Liver (tissue), 10 donors: ENCODE measurements at places on chromosomes 3 and 15.

GRCh38 chr15:98751767-98752166 lies 103.4 kb downstream of the IGF1R start:
- DNase-seq, result no peak

GRCh38 chr3:144433006-144433405 lies 461.4 kb downstream of the DIPK2A start:
- no peak for DNase-seq

GRCh38 chr3:60542995-60543394 lies 708.3 kb downstream of the FHIT start:
- no peak for DNase-seq

DNA sequence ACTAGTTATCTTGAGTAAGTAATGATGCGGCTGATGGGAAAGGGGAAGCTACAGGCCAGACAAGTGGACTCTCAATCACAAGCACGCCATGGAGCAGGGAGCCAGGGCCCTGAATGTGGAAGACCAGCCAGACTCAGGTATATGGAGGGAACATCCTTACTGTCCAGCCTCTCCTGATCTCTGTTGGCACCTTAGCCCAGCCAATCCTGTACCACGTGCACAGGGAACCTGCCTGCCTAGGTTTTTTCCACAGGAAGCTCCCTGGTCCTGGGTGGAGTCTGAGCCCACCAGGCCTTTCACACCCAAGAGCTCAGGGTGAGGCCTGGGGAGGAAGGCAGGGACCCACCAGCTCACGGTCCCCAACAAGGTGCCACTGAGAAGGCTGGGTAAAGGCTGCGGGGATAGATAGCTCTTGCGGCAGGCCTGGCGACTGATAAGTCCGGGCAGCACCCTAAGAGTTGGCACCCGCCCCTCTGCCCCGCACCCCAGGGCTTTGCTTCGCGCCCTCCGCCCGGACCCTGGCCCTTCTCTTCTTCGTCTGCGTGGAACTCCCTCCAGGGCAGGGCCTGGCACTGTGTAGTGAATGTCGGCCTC lies 933 bp upstream of the APEH start:
- DNase-seq, result peak; percentile 83

GRCh38 chr3:48446043-48446424 lies 503 bp upstream of the ATRIP start:
- no peak for DNase-seq

DNA sequence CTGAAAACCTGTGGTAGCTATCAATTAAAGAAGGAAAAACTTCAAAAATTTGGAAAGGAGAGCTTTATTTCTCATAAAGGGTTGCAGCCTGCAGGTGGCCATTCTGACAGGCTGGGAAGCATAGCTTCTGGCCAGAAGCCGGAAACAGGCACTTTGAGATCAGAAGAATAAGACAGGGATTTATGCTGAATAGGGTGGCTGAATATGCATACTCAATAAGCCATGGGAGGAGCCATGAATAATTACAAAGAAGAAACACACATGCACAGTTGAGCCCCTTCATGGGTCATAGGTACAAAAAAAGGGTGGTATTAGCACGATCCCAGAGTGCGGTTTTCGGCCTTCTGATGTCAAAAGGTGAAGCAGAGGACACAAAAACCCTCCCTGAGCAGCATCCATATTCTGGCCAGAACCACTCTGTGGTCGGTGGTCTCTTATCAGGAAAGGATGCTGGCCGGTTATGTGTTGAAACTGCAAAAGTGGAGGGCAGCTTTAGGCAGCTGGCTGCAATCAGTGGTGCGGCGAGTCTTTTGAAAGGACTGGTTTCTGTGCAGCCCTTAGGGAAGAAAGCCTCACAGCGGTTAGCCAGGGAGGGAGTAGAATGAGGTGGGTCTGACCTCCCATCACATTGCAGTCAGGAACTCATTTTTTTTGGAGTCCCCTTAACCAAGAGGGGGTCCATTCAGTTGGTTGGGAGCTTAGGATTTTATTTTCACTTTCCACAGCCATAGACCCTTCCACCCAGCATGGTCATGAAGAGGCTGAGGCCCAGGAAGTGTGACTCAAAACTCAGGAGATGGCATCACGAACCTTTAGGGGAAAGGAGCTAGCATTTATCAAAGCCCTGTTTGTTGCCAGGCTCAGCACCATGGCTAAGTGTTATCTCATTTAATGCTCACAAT lies 34.7 kb upstream of the CCDC174 start:
- DNase-seq, result no peak

DNA sequence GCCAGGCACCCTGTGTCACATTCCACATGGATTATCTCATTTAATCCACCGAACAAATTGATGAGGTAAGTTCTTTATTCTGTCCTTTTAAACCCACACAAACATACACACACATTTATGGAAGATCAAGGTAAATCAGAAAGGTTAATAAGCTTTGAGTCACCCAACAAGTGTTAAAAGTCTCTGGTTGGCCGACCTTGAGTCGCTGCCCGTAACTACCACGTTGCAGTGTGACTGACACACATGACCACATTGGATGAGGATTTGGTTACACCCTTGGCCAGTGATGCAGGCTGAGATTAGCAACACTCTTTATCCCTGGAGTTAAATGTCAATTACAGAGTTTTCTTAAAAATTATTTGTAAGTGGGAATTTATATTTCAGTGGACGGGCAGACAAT lies 19.2 kb downstream of the FOXP1 start:
- DNase-seq, result no peak

GRCh38 chr3:9779721-9780457 lies 10.1 kb upstream of the CAMK1 start:
- no peak for DNase-seq

DNA sequence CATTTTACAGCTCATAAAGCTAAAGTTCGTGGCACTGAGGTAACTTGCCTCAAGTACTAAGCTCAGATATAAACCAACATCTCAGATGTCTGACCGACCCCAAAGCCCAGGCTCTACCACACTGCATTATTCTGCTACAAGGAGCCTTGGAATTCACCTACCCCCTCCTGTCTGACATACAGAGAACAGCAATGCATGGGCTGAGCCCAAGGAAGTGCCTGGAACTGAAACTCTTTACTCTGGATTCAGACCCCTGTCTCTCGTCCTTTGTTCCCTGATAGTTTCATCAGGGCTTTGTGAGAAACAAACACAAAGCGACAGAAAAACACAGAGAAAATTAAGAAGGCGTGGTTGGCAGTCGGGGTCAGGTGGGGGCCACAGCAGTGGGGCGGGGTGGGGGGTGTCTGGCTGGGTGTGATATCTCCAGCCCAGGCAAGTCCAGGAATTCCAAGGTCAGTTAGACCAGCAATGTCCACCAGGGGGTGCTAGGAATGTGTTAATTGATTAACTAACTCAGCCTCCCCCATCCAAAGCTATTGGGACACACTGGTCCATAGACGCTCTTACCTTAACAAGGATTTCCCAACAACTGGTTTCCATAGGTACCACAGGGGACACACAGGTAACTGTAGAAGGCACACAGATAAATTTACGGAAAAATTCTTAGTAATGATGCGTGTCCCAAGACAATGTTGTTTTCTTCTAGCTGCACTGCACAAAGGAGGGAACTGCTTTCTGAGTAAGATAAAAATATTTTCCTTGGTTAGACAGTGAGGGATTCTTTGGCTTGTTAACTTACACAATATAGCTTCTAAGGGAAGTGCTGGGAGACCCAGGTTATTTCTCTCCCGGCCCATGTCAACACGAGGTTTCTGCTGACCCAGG lies 18.8 kb upstream of the SSUH2 start:
- peak; percentile 78 for DNase-seq

DNA sequence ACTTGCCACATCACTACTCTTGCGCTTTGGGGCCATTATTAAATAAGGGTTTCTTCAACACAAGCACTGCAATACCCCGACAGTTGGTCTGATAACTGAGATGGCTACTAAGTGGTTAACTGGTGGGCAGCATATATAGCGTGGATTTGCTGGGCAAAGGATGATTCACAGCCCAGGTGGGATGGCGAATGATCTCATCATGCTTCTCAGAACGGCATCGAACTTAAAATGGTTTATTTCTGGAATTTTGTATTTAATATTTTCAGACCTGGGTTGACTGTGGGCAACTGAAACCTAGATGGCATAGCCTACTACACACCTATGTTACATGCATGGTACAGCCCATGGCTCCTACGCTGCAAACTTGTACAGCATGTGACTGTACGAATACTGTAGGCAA lies 26.8 kb upstream of the TKT start:
- DNase-seq, result no peak

DNA sequence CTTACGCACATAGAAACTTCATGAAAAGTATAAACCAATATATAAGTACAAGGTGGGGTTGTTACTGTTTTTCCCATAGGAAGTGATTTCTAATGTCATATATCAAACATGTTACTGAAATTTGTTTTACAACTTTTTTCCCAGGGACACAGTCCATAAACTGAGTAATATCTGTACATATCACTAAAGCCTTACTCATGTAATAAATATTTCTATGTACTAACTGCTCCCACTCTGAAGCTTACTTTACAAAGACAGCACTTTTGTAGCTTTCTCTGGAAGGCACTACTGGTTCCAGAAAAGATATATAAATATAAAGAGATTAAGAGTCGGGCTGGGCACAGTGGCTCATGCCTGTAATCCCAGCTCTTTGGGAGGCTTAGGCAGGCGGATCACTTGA lies 91.7 kb downstream of the MYO5A start:
- no peak for DNase-seq

- peak; percentile 55 for DNase-seq
These were observed 670 bp upstream of the ATP13A3 start for GRCh38 chr3:194487289-194488054.

GRCh38 chr3:62128051-62128450 lies 245.3 kb downstream of the FEZF2 start:
- no peak for DNase-seq

DNA sequence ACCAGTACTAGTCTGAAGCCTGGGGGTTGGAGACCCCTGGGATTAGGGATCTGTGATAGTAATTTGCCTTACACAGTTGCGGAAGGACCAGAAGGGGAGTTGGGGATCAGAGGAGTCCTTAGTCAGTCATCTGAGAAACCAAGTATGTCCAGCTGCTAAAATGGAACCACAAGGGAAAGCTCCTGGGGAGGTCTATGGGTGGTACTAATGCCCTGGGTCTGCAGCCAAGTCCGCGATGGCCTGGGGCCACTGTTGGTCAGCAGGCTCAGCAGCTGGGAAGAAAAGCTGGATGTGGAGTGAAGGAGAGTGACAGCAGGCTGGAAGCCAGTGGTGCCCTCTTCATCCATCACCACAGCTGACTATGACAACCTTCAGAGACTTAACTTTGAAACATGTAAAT lies 2.2 kb upstream of the ANKDD1A start:
- DNase-seq, result no peak

DNA sequence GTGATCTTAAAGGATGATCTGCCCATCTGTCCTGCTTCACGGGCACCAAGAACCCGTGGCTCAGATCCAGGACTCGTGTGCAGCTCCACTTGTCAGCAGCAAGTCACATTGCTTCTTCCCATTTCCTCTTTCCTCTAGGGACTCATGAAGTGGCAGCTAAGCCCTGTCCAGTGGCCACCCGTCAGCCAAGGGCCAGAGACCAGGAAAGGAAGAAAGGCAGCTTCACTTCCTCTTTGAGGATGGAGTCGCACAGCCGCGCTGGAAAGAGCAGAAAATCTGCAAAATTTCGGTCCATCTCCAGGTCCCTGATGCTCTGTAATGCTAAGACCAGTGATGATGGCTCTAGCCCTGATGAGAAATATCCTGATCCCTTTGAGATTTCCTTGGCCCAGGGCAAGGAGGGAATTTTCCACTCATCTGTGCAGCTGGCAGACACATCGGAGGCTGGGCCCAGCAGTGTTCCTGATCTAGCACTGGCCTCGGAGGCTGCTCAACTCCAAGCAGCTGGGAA lies 28.5 kb downstream of the IL16 start:
- no peak for DNase-seq

DNA sequence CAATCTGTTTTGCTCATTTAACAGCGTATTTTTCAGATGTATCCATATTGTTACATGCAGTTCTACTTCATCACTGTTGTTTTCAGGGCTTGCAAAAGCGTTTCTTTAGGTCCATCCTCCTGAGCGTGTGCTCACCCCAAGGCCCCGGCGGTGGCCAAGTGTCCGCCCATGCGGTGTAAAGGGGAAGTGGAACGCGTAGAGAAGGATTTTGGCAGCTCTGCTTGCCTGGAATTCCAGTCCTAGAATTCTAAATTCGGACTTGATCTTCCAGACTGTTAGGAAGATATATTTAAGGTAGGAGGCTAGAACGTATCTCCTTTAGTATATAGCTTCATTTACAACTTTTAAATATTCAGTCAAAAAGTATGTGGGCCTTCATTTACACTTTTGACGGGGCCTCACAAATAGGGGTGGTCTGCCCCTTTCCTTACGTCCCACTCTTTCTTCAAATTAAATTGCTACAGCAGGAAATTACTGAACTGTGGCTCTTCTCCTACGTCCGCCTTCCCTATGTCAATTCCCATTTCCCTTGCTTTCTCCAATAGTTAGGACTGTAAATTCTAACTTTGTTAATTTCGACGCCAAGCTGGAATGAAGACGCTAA lies 609 bp upstream of the TBC1D23 start:
- no peak for DNase-seq

DNA sequence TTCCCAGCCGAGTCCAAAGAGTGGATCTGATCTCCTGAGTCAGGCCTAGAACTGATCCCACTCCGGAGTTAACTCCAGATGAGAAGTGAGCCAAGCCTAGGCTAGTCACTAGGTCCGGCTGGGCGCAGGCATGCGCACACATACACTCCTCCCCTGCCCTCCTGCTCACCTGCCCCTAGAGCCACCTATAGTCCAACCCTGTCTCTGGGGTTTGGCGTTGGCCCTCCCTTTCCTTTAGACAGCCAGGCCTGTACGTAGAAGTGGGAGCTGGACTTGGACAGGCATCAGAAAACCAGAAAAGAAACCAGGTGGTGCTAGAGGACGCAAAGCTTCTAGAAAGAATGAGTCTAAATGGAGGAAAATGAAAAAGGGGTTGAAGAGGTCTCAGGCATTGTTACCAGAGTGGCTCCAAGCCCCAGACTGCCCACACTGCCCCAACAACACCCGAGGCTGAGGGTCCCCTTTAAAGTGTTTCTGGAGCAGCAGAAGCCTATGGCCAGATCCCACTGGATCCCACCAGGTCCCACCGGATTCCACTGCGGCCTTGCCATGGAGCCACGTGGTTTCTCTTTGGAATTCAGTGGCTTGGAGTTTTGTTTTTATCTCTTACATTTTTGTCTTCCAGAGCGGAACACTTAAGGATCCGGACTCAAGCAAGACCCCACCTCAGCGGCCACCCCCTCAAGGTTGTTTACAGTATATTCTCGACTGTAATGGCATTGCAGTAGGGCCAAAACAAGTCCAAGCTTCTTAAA lies 24.2 kb upstream of the TIMP4 start:
- DNase-seq, result no peak
